ENCODE measurements at places on chromosomes 4 and X.
A peak's percentile ranks its signal among the peaks of the same experiment; 100 is the strongest.

DNA sequence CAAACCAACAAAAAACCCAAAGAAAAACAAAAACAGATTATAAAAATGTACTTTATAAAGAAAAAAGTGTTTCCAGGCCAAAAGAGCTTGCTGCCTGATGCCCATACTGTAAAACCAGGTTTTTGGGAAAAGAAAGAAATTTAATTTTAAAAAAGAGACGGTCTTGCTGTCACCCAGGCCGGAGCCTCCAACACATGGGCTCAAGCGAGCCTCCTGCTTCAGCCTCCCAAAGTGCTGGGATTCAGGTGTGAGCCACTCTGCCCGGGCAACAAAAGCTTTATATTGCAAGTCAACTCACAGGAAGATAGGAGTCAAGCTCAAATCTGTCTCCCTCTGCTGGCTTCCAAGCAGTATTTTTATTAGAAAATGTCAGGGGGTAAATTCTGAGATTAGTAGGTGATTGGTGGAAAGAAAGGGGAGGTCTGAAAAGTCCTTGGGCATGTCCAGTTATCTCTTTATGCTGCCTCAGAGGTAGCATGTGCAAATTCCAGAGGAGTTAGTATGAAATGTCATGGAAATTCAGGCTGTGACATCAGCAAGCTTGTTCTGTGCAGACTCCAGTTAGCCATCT, 39.4 kb downstream of the MGST2 start:
- no peak for DNase-seq

- no peak for DNase-seq
Observed at GRCh38 chr4:80208610-80209339, 11.5 kb downstream of the PRDM8 start.

- DNase-seq = no peak
Observed at GRCh38 chr4:39941682-39942217, 36.0 kb downstream of the PDS5A start.

GRCh38 chrX:57282568-57282967, 3.9 kb upstream of the FAAH2 start:
- DNase-seq = no peak

- DNase-seq = peak; percentile 70
Observed at GRCh38 chr4:139556071-139556723, at the start of gene SETD7. Gene SETD7, minus strand, starts transcription at chr4:139556219. Its CDS starts 82 bp downstream, at chr4:139556137.

GRCh38 chrX:10126834-10127233, 29.9 kb upstream of the CLCN4 start:
- no peak for DNase-seq

DNA sequence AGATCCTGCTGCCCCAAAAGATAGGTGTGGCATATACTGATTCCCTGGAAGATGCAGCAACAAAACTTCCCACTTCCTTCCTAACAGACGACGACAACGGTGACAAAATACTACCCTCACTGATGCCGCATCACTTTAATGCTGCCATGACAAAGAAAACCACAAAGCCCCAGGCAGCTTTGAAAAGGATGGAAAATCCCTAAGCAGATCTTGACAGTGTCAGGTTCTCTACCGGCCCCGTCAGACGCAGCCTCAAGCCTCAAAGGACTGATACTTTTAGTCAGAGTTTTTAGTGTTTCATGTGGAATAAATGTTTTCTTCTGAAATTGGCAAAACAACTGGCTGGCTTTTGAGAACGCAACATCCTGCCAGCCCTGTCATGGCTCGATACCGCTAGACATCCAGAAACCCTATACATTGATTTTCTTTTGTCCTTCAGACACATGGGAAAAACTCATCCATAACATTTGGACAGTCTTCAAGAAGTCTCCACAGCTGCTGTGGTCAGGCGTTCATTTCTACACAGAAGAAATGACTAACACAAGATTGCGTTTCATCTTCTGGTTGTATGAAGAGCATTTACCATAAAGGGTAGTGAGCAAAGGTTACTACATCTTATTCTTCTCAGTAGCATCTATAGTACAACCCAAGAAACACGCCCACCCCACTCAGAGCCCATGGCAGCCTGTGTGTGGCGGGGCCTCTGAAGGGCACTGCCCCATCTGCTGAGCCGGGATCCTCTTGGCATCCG, 60.1 kb downstream of the GATB start:
- DNase-seq = no peak

- DNase-seq = no peak
Observed at GRCh38 chr4:127449449-127449848, 183.3 kb upstream of the INTU start.

DNA sequence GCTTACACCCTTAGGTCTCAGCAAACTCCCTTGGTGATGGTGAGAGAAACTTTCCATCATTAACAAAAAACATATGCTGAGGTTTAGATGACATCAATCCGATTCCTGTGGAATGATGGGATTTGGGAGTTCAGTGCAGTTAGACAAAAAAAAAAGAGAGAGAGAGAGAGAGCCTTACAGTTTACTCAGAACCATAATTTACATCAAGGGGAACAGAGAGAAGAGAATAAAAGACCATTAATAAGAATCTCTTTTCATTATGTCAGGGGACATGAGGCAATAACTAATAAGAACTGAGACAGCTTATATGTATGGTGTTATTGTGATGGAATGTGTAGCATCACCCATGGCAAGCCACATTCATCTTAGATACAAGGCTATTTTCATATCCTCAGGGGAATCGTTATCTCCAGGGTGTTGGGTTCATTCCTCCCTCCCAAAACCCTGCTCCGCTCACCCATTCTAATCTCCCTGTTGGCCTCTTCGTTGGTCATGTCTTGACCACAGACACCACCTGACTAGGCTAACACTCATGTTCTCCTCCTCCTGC, 175.7 kb upstream of the MXRA5 start:
- DNase-seq = no peak

GRCh38 chr4:15457406-15458201, 12.1 kb upstream of the CC2D2A start:
- DNase-seq = no peak

DNA sequence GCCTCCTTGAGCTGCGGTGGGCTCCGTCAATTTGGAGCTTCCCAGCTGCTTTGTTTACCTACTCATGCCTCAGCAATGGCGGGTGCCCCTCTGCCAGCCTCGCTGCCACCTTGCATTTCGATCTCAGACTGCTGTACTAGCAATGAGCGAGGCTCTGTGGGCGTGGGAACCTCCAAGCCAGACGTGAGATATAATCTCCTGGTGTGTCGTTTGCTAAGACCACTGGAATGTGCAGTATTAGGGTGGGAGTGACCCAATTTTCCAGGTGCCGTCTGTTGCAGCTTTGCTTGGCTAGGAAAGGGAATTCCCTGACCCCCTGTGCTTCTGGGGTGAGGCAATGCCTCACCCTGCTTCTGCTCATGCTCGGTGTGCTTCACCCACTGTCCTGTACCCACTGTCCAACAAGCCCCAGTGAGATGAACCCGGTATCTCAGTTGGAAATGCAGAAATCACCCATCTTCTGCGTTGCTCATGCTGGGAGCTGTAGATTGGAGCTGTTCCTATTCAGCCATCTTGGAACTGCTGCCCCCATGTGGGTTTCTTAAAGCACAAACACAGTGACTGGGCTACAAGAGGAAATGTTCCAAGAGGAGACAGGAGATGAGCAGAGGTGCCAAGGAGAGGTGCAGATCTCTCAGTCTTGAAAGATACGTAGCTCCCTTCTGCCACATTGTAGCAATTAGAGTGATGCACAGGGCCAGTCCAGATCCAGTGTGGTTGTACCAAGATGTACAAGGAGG, 193.0 kb upstream of the IGFBP7 start:
- peak; percentile 10 for DNase-seq

DNA sequence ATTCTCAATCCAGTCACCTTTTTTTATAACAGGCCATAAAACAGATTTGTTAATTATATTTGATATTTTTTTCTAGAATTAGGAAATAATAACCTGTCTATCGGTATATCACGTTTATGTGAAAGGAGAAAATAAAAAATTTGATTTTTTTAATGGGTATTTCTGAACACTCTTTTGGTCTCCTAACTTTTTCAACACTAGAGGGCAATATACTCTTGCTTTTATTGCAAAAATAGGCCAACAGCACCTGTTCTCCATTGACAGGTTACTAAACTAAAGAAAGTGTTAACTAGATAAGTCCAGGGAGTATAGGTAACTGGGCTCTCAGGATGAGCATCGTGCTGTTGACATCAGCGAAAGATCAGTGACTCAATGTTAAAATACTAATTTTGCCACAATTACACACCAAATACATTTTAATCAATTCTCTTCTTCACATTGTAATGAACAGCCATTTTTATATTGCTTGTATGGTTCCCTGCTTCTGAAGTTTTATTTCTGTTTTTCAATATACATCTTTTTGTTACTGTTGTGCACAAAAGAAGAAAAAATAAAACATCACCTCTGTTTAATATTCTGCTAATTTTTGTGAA, 22.8 kb downstream of the NDST4 start:
- DNase-seq = peak; percentile 5

DNA sequence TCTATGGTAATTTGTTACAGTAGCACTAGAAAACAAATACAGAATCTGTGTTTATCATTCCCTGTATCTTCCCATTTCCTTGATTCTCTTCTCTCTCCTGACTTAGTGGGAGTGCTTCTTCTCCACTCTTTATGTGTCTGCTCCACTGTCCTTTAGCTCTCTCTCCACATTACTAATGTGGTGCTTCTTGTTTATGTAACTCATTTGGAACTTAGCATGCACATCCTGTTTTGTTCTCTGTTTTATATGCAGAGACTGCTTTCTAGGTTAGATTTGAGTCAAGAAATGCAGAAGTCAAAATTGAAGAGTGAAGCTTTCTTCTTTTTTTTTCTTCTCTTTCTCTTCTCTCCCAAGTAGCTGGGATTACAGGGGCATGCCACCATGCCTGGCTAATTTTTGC, 25.9 kb downstream of the ADH1A start:
- no peak for DNase-seq

- no peak for DNase-seq
Observed at GRCh38 chr4:7872264-7872771, 67.3 kb downstream of the AFAP1 start.

- no peak for DNase-seq
Observed at GRCh38 chrX:153662266-153662665, 11.3 kb downstream of the PNCK start.

DNA sequence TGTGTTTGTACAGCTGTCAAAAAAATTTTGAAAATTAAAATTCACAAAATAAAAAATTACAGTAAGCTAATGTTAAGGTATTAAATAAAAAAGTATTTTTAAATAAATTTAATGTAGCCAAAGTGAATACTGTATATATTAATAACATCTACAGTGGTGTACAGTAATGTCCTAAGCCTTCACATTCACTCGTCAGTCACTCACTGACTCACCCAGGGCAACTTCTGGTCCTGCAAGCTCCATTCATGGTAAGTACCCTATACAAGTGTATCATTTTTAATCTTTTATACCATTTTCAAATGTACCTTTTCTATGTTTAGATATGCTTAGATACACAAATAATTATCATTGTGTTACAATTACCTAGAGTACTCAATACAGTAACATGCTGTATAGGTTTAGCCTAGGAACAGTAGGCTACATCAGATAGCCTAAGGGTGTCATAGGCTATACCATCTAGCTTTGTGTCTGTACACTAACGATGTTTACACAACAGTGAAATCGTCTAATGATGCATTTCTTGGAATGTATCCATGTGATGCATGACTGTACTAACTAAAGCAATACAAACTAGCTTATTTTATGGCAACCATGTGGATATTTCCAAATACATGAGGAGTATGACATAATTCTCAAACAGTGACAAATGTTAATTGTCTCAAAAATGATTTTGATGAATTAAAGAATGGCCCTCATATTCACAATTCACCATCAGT, 13.7 kb downstream of the DDX60 start:
- DNase-seq = no peak

- DNase-seq = no peak
Observed at GRCh38 chr4:82128355-82128754, 245.4 kb downstream of the HNRNPD start.

DNA sequence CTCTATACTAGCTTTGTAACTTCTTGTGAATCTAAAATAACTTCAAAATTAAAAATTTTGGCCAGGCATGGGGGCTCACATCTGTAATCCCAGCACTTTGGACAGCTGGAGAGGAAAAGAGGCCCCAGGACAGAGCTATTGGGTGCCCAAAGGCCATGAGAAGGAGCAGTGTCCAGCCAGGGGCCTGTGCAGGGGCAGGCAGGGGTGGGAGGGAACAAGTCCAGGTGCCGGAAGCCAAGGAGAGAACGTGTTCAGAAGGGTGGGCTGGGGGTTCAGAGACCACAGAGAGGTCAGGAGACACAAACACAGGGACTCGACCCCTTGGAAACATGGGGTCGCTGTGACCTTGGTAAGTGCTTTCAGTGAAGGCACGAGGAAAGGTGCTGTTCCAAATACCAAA, 138.9 kb downstream of the EVC2 start:
- DNase-seq = no peak

DNA sequence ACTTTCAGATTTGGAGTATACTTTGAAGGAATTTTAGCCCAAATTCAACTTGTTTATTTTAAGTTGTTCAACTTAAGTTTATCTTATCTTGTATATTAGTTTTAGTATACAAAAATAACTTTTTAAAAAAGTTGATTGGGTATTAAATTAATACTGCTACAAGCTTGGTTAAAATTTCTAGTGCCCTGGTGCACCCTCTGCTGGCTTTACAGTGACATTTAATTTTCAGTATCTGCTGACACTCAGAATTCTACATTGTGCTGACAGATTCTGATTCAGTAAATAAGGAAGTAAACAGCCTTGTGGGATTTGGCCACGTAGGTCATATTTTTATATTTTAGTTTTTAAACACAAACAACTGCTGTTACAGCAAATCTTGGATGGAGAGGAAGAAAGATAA, 2.9 kb downstream of the EDA start:
- DNase-seq = no peak

DNA sequence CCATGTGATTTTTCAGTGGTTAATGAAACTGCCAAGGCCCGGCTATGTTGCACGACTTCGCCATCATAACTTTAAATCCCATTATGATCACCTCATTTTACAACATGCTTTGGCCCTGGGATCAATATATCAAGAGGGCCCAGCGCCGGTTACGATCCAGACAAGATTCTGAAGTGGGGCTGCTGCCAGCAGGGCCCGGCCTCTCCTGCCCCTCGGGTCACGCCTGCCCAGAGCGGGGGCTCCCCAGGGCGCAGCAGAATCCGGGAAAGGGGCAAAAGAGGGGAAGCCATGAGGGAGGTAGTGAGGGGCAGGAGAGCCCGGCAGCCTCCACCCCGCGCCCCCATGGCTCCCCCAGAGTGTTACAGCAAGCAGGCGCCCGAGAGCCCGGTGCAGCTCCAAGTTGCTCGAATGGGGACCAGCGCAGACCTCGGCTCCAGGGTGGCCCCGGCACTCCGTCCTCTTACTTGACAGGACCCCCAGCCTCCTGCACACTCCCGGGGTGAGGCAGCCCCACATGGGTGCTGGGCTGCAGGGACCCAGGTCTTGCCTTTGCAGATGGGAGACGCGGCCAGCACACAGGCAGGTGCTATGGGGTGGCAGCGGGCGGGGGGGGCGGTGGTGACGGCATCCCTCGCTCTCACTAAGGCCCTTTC, 129.8 kb upstream of the NKX1-1 start:
- DNase-seq = no peak

All from frontal cortex (tissue), 4 donors.